ENCODE measurements at places on chromosomes 3 and 15.

DNA sequence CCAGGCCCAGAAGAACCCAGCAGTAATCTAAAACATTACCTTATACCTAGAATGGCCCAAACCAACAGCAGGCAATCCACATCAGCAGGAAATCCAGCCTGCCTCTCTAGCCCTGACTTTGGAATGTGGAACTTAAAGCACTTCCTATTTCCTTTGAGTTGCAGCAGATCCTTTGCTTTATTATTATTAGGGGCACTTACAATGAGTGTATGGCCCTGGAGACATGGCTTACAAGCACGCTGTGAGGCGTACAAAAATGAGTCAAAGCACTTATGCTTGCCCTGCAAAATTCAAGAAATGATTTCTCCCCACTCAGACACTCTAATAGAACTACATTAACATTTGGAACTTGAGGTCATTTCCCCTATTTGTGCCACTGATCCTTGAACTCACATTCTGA, 9.5 kb upstream of the KNSTRN start:
- no peak for DNase-seq

- DNase-seq: no peak
Observed at GRCh38 chr15:79299126-79299840, 11.6 kb upstream of the TMED3 start.

GRCh38 chr15:58087871-58088270, 22.4 kb upstream of the ALDH1A2 start:
- no peak for DNase-seq

DNA sequence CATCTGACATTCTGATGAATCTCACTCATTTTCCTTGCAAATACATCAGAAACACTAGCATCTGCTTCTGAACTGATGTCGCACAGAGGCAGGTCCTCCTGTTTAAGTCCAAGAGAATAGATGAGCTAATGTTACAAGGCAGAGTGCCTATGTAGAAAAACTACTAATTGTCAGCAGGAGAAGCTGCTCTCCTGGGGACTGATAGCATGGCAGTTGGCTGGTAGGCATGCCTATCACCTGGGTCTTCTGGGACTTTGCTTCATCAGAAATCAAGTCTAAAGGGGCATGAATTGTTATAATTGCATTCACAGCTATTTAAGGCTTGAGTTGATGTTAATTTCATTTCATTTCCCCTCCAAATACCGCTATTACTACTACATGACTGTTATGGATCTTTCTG, 457.2 kb downstream of the RAP2B start:
- no peak for DNase-seq

DNA sequence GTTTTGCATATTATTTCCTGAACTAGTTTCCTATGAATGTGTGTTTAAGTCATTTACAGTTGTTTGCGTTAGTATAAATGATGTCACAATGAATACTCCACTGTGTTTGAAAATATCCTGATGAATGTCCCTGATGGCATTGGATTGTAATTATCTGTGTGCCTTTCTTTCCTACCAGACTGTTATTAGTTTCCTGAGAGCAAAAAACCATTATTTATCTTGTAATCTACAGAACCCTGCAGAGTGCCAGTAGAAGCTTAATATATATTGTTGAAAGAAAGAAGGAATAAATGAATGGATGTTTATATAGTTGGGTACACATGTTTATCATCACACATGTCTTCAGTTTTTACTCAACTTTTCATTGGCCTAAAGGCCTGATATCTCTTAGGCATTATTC, 312.6 kb downstream of the AGBL1 start:
- DNase-seq: no peak

GRCh38 chr15:42143356-42143755, 13.1 kb downstream of the PLA2G4F start:
- DNase-seq: no peak

DNA sequence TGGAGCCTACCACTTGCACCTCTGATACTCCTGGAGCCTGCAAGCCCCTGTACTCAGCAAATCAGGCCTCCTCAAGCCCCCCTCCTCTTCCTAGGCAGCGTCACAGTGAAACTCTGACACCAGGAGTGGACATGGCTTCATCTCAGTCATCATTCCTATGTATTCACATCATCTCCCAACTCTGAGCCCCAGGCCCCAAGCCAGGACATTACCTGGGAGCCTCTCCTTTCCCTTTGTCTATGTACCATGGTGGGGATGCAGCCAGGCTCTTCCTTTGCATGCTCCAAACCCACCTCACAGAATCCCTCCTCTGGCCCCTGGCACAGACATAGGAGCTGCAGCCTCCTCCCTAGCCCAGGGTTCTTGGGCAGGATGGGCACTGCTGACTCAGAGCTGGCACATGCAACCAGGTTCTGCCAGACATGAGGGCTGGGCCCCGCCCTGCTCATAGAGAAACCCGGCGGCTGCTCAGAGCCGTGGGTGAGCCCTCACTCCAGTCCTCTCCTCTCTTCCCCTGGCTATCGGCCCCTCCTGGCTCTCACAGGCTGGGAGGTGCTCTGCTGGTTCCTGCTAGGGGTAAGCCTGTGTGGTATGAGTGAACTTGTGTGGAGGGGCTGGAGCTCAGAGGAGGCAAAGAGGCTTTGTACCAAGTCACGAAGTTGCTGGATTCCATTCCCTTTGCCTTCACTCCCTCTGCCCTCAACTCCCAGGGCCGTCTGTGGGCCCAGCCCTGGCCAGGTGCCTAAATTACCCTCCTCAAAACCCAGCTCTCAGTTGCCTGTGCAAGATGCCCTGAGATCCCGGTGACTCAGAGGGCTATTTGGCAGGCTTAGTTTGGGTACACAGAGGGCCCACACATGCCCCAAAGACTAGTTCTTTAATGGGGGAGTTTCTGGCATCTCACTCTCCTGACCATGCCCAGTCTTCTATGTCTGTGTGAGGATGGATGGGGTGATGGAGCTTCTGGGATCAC, 1.9 kb upstream of the PLCD1 start:
- DNase-seq: no peak

DNA sequence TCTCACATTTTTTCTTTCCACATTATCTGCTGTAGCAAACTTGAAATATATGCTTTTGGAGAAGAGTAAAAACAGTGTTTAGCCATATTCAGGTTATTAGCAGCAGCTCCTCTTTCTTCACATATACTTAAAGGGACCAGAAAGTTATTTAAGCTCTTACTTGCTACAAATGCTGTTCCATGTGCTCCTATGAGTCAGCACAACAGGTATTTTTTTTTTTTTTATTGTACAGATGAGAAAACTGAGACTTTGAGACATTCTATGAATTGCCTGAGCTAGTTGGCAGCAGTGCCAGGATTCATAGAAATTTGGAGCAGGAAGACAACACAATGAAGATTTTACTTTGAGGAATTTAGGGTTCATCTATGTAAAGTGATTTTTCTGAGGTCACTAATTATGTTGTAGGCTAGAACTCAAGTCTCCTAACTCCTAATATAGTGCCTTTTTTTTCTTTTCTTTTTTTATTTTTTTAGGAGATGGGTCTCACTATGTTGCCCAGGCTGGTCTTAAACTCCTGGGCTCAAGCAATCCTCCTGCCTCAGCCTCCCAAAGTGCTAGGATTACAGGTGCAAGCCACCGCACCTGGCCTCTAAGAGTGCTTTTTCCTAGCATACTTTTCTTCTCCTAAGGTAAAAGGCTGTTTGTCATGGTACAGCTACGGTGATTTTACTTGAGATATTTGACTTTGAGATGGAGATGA, 23.6 kb downstream of the SETD5 start:
- DNase-seq: no peak

DNA sequence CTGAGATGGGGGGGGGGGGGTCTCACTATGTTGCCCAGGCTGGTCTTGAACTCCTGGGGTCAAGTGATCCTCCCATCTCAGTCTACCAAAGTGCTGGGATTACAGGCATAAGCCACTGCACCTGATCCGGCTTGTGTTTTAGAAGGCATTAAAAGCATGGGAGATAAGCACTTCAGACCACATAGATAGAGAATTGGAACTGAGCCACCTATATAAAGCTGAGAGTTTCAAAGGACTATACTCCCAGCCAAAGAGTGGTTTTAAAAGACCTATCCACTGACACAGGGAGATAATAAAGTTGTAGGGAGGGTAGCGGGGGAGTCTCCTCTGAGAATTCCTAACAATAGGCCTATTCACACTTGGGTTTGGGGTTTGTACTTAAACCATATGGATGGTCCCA, 34.8 kb downstream of the DENND4A start:
- no peak for DNase-seq

DNA sequence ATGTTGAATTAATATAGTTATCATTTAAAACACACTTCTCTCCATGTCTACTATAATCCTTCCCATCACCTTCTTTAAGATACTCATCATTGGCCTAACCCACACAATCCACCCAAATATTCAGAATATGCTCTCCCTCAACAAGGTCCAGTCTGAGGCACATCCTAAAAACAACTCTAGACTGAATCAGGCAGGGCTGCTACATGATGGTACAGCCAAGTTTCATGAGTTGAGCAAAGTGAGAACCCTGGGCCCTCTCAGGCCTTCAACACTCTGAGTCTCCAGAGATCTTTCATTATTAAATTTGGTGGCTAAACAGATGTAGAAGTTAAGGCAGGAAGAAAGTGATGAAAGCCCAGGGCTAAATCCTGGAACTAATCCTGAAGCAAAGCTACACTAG, 16.2 kb downstream of the ZNF148 start:
- no peak for DNase-seq

GRCh38 chr3:108006077-108006771, 84.6 kb downstream of the CD47 start:
- no peak for DNase-seq

DNA sequence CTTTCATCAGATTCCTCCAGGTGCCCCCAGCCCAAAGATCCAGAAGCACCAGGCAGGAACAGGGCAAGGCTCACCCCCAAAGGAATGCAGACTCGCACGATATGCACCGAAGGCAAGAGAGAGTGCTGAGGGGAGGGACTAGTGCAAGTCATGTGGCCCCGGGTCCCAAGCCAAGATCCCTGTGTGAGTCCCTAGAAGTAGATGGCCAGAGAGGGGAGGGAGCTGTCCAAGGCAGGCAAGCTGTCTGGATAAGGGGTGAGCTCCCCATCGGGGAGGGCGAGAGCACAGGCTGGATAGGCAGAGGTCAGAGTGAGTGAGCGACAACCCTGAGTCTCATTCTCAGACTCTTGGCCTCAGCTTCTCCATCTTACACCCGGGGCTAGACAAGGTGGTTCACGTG, 171.5 kb upstream of the LINGO1 start:
- DNase-seq: no peak

DNA sequence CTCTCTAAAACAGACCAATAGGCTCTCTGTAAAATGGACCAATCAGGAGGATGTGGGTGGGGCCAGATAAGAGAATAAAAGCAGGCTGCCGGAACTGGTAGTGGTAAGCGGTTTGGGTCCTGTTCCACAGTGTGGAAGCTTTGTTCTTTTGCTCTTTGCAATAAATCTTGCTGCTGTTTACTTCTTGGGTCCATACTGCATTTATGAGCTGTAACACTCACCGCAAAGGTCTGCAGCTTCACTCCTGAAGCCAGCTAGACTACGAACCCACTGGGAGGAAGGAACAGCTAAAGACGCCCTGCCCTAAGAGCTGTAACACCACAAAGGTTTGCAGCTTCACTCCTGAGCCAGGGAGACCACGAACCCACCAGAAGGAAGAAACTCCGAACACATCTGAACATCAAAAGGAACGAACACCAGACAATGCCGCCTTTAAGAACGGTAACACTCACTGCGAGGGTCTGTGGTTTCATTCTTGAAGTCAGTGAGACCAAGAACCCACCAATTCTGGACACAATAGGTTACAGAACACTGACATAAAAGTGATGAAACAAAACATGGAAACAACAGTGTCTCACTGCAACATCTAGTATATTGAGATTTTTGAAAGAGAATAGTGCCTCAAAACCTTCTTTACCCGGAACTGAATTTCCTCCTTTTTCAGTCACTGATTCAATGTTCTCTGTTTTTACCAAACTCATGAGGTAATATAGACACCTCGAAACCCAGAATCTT, 28.8 kb upstream of the PLSCR2 start:
- DNase-seq: no peak

DNA sequence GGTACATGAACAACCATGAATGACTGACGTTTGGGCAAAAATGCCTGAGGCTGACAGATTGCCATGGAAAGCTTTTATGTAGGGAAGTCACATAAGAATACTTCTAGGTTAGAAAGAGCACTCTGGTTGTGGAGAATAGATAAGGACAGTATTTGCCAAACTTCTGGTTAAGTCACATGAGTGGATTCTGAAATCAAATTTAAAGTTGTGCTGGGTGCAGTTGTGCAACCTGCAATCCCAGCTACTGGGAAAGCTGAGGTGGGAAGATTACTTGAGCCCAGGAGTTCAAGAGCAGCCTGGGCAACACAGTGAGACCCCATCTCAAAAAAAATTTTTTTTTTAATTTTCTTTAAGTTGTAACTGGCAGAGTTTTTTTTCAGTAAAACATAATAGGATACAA, 7.2 kb upstream of the ZNF148 start:
- DNase-seq: no peak

DNA sequence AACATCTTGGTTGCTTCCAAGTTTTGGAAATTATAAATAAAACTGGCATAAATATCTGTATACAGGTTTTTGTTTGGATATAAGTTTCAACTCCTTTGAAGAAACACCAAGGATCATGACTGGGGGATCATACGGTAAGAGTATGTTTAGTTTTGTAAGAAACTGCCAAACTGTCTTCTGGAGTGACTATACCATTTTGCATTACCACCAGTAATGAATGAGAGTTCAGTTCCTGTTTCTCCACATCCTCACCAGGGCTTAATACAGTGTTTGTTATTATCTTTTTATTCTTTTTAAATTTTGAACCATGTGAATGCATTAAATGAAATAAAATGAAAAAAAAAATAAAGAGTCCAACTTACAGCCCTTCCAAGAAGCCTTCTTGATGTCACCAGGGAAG, 3.7 kb upstream of the ANKUB1 start:
- no peak for DNase-seq

DNA sequence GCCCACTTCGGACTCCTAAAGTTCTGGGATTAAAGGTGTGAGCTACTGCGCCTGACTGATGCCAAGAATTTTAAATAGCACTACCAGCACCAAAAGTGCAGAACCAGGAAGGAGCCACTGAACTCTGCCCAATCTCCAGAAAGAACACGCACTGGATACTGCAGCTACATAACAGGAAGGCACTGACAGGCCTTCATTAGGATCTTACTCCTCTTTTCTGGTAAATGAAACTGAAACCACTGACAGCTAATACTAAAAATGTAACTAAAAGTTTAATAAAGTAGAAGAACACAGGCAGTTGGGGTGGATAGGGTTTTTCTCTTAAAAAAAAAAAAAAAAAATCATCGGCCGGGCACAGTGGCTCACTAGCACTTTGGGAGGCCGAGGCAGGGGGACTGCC, 74.1 kb upstream of the CHRM5 start:
- DNase-seq: no peak
